GM12864 (cell line): ENCODE measurements at places on chromosomes 2 and 18.

DNA sequence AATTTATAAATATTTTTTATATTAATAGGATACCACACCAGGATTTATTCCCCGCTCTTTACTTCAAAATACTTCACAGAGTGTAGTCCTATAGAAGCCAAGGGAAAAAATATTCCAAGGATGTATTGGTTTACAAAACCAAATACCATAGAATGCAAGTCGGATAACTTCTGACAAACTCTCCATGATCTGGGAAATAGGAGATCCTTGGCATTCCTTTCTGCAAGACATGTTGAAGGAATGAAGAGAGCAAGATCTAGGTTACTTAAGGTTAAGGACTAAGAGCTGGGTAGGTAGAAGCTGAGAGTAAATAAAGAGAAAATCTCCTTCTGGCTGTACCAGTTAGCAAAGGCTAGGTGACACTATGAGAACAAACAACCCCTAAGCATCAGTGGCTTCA lies 141.2 kb downstream of the LRATD1 start:
- DNase-seq, result no peak

DNA sequence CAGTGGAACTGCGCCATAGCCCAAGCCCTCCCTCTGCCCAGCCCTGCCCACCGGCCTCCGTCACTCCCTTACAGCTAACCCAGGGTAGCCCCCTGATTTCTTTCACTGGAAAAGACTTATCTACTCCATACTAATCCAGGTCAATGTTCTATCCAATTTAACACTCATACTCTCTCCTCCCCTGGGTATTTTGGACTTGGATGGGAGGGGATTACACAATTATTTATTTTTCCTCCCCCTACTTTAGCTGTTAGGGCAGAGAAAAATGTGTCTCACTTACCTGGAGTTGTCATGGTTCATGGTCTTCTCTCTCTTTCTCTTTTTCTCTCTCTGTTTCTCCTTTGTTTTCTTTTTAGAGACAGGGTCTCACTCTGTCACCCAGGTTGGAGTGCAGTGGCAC lies 100.6 kb upstream of the ST8SIA3 start:
- DNase-seq, result no peak

DNA sequence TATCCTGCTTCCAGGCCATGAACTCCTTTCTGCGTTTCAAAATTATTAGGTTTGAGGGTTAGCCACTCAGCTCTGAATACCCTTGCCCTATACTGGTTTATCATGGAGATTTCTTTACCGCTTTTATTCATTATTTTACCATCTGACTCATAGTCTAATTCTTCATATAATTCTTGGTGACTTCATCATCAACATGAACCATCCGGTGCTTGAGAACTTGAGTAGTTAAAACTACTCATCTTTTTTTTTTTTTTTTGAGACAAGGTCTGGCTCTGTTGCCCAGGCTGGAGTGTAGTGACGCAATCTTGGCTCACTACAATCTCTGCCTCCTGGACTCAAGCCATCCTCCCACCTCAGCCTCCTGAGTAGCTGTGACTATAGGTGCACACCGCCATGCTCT lies 94.2 kb upstream of the LHCGR start:
- DNase-seq, result no peak

- DNase-seq, result no peak
These were observed 5.7 kb downstream of the C2orf80 start for GRCh38 chr2:208183972-208184705.

DNA sequence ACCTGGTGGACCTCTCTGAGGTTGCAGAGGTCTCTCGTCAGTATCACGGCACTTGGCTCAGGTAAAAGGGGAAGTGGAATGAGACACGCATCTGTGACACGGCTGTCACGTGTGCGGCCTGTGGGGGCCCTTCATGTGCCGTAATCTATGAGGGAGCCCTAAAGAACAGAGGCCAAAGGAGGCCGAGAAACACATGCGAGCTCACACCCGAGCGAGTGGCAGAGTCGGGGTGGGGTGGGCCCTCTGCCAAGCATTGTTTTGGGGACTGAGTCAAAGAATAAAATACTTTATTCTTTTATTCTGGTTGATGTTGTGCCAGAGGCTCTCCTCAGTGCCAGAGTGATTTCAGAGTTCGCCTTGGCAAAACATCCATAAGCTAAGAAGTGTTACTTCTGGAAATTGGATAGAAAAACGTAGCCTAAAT lies 43.3 kb downstream of the PLB1 start:
- peak; percentile 19 for DNase-seq

GRCh38 chr18:44682871-44683221 lies 2.2 kb downstream of the SETBP1 start:
- DNase-seq, result no peak

DNA sequence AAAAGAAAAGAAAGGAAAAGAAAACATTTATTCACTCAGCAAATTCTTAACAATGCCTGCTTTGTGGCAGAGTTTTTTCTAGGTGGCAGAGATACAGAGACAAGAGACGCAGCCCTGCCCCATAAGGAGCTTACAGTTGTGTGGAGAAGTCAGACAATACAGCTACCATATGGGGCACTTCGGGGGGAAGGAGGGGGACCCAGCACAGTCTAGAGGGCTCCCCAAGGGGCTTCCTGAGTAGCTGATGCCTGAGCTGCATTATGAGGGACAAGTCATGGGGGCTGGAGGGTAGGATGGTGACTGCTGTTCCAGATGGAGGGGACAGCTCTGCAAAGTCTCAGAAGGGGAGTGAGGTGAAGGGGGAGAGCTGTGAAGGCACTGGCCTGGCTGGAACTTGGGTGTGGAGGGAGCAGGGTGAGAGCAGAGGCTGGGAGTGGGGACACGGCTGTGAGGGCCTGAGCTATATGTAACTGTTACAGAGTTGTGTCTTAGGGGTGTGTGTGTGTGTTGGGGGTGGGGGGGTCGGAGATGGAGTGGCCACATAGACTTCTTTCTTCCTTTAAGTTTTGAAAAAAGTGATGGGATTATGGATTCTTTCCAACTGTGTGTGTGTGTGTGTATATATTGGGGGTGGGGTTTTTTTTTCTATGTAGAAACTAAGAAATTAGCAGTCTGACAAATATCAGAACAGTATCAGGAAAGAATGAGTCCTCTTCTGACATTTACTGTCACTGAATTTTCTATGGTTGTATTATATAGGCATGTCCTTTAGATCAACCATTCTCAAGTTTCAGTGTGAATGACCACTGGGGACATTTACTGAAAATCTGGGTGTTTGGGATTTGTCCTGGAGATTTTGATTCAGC lies 66.0 kb upstream of the HAAO start:
- no peak for DNase-seq

GRCh38 chr2:77270433-77270832 lies 251.7 kb downstream of the LRRTM4 start:
- no peak for DNase-seq

DNA sequence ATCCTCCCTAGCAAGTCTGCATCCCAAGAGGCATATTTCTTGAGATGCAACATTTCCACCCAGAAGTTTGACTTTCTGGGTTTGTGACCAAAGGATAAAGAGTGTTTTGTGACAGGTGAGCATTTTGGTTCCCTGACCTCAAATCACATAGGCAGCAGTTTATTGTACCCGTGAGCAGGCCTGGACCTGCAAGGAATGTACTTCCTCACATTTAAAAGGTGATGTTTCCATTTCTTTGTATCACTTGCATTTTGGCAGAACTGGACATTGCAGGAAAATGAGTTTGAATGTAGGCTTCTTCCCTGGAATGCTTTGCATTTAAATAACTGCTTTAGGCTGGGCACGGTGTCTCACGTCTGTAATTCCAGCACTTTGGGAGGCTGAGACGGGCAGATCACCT lies 160.7 kb downstream of the ALPK2 start:
- no peak for DNase-seq

DNA sequence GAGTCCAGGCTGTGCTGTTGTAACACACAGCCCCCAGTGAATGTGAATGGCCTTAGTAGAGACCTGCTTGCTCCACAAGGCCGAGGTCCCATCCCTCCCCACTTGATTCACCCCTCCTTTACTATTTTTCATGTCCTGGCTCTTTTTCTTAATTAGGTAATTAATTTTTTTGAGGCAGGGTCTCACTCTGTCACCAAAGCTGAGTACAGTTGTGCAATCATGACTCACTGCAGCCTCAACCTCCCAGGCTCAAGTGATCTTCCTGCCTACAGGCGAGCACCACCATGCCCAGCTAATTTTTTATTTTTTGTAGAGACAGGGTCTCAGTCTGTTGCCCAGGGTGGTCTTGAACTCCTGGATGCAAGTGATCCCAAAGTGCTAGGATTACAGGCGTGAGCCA lies 19.3 kb downstream of the FBLN7 start:
- DNase-seq, result no peak

GRCh38 chr2:46032996-46033395 lies 264.2 kb upstream of the EPAS1 start:
- no peak for DNase-seq

DNA sequence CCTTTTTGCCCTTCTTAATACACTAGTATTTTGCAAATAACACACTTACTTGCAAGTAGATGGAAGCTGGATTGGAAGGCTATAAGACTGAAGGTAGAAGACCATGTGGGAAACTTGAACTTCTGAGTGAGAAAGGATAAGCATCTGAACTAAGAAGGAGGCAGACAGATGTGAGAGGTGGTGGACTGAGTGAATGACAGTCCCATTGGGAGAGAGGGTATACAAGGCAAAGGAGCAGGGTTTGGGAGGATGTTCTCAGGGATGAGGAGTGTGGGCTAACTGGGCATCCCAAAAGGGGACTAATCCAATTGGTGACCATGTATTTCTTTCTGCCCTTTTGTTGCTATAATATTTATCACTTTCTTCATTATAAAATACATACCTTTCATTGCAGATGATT lies 20.4 kb upstream of the SESTD1 start:
- DNase-seq, result no peak

DNA sequence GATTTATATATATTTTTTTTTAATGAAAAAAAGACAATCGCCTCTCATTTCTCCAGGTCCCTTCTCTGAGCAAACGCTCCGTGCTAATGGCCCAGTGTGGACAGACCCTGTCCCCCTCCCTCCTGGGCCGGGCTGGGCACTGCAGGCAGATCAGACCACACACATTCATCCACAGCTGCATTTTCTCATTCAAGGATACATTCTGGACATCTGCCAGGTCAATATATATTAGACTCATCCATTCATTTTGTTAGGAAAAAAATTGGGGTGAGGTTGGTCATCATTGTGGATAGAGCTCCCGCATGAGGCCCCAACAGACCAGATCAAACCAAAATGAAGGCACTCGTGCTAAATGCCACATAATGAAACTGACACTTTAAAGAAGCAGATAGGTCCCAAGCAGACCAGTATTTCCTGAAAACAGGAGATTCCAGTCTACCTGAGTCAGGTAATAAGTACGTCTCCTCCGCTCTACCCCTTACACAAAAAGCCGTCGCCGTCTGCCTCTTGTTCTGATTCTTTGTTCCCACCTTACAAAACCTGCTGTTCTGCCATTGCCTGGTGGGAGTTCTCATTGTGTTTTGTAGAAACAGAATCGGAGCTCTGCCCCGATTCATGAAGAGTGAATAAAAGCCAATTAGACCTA lies 15.4 kb upstream of the OTOS start:
- no peak for DNase-seq

GRCh38 chr2:58629545-58630119 lies 388.5 kb upstream of the FANCL start:
- DNase-seq, result no peak

- no peak for DNase-seq
These were observed 35.4 kb upstream of the DYNC1I2 start for GRCh38 chr2:171651667-171652415.

DNA sequence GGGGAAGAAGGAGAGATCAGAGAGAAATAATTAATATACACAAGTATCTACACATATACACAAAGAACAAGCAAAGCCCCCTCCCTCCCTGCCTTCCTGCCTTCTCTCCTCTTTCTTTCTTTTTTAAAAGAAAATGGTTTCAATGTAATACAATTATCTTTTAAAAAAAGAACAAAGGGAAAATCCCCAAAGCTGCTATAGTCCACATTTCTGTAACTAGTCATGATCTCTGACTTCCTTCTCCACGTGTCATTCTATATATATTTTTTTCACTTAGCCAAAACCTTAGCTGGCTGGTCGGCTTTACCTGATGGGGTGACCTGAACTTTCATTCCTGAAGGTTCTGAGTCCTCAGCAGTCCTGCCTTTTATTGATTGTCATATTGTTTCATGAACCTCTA lies 44.3 kb downstream of the MAP3K20 start:
- DNase-seq, result no peak

DNA sequence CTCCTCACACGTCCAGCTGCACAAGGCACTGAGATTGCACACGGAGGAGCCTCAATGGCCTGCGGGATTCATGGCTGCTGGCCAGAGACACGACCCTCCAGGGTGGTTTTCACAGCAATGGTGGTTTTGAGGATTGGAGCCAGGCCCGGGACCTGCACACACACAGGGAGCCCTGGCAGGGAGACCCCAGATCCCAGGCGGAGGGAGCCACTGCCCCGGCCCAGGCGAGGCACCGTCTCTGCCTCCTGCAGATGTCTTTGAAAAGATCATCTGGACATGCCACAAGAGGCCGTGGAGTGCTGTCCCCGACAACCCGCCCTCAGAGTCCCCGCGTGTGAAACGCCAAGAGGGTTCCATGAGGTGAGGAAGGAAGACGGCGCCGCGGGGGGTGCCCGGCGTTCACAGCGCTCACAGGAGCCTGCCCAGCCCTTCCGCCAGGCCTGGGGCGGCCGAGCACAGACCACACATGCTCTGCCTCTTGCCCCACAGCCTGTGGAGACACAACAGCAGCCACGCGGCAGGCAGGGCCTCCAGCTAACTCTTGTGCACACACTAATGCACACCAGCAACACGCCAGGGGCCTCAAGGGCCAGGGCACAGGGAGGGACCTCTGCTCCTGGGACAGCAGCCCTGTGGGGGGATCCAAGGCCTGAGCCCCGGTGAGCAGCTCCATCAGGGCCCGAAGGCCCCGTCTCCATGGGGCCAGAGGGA lies 72.8 kb upstream of the CTDP1 start:
- DNase-seq, result no peak

DNA sequence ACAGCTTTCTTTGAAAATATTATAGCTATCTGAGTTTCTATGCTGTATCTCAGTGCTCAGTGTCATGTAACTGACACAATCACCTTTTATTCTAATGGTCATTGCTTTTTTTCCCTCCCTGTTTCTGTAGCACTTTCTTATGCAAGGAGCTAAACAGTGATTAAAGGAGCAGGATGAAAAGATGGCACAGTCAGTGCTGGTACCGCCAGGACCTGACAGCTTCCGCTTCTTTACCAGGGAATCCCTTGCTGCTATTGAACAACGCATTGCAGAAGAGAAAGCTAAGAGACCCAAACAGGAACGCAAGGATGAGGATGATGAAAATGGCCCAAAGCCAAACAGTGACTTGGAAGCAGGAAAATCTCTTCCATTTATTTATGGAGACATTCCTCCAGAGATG lies 56.4 kb downstream of the SCN2A start:
- DNase-seq, result no peak
